ENCODE measurements at places on chromosomes 2 and 18. TPM values are rescaled to one million over a fixed set of nuclear protein-coding genes. Genes with fewer than 3 reads are reported as not detected.

The GALR1 gene
- total RNA-seq, result not detected

The MPP4 gene
- total RNA-seq, result 5.3 TPM

The CXCR1 gene
- not detected for total RNA-seq

- no peak for DNase-seq
These were observed 19.2 kb upstream of the TANK start for GRCh38 chr2:161141033-161141432.

- no peak for DNase-seq
These were observed 81.9 kb downstream of the DGKD start for GRCh38 chr2:233436191-233436581.

DNA sequence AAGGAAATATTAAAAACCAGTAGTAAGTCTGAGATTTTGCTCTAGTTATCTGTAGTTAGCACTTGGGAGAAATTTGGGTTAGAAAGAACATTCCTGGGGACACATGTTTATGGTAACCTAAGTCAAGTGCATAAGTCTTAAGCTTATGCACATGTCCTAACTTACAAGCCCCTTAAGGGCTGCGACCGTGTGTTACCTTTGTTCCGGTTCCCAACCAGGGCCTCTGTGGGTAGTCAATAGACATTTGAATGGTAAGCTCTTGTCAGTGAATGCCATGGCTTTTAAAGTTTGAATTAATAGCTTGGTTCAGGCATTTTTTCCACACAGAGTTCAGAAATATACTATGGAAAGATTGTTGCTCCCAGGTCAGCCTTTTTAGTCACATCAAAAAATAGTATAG is 64.7 kb upstream of the CWC22 start:
- DNase-seq, result no peak

DNA sequence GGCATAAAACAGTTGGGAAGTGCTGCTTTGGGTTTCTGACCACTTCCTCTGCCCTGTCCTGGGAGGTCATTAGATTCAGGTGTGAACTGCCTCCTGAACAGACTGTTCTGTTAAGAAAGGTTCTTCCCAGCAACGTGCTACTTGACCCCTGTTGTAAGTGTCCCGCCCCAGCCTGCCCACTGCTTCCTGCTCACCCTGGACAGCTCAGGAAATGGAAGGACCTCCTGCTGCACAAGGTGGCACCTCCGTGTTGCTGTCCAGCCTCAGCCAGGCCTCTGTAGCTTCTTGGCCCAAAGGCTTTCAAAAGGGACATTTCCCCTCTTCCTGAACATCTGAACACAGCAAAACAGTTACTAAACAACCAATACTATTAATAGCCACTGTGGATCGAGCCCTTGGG is 5.3 kb downstream of the TOGARAM2 start:
- no peak for DNase-seq

The GATA6 gene
- total RNA-seq, result 3.5 TPM

DNA sequence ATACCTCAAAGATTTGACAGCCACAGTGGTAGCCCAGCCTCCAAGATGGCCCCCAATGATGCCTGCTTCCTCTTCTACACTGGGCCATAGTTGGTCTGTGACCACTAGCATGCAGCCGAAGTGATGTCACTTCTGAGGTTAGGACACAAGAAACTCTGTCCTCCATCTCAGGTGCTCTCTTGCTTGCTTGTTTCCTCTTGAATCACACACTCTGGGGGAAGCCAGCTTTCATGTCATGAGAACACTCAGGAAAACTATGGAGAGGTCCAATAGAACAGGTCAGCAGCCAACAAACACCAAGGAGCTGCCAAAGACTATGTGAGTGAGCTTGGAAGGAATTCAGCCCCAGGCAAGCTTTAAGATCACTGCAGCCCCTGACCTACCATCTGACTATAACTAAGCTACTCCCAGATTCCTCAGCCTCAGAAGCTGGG is 3.3 kb upstream of the ADAM17 start:
- DNase-seq, result no peak

Data from SJSA1 (cell line).